ENCODE measurements at places on chromosomes 7 and 10. TPM values are rescaled to one million over a fixed set of nuclear protein-coding genes. Genes with fewer than 3 reads are reported as not detected.

DNA sequence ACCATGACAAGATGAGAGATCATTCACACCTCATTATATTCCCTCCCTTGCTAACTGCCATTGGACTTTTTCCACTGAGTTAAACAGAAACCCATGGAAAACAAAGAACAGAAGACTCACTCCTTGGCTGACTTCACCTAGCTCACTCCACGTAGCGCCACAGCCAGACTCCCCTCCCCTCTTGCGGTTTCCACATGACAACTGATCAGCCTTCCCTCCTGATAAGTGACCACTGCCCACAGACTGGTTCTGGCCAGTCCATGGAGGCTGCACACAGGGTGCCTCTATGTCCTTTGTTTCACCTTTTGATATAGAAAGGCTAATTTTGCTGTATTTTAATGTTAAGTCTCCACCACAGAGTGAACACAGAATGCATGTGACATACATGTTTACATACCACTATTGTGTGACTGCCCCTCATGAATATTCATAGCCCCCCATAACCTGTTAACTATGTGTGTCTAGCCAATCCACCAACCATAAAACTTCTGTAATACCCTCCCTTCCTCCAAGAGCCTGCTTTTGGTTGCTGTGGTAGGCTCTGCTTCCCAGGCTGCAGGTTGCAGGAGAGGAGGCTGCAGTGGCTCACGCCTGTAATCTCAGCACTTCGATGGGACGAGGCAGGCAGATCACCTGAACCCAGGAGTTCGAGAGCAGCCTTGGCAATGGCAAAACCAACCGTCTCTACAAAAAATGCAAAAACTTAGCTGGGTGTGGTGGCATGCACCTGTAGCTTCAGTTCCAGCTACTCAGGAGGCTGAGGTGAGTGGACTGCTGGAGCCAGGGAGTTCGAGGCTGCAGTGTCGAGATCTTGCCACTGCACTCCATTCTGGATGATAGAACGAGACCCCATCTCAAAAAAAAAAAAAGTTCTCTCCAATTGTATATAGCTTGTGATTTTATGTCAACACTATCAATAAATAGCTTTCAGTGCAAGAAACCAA, 10.0 kb upstream of the IFIT5 start:
- H3K27ac ChIP-seq: peak overlapping the region; percentile 49
- DNase-seq: peak; percentile 19
- H3K4me1 ChIP-seq: peaks cover 13% of the 10 kb centered on the region
- no peaks in the 10 kb centered on the region for H3K27me3 ChIP-seq

Gene MDH2
- total RNA-seq: 148 TPM

DNA sequence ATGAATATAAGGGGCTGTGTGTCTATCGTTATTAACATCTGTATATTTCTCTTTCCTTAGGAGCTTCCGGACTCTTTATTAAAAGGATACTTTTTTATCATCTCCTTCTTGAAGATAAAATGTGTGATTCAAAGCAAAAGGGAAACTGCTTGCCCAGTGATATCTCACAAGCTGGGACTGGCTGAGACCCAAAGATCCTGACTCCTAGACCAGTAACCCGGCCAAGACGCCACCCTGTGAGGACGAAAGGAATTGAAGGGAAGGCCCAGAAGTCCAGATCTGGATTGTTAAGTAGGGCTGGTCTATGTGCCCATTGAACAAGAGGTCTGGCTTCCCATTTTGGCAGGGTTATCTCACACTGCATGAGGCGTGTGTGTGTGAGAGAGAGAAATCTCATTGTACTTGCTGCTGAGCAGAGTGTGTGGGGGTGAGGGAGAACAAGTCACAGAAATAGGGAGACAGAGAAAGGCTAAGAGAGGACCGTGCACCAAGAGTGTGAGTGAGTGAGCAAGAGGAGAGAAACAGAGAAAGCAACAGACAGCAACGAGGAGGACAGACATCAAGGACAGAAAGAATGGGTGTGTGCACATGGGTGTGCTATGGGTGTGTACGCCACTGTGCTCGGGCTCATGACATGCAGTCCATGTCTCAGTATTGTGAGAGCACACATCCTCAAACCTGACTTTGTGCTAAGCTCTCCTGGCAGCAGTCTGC, 75.4 kb downstream of the PLXNA4 start:
- H3K4me1 ChIP-seq: peaks cover 6% of the 10 kb centered on the region
- no peak overlapping the region for H3K4me3 ChIP-seq
- no peak for DNase-seq
- peaks cover 2% of the 10 kb centered on the region for H3K27me3 ChIP-seq

Gene ELMO1
- 64.0 TPM for total RNA-seq

Gene CALHM3
- total RNA-seq: 0.45 TPM

DNA sequence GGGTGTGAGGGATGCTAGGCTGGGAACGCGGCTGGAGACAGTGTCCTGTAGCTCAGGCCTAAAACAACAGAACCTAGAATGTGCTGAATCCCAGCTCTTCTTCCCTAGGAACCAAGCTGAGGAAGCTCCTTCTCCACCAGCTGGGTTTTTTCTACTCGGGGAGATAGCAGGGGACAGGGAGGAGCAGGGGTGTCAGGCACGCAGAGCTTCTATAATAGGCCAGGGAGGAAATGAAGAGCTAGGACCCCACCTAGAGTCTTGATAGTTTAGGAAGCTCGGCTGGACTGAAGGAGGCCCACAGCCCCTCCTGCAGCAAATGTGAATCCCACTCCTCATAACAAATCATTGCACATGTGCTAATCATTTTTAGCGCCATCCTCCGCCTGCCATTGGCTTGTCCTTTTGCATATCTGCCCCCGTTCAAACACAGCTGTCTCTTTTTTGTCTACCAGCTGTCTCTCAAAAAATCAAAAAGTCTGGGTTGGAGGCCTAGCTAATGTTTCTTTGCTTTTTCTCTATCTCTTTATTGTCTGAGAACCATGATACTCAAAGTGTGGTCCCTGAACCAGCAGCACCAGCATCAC, 24.1 kb upstream of the FAM180A start:
- H3K4me1 ChIP-seq: peaks cover 2% of the 10 kb centered on the region
- H3K4me3 ChIP-seq: no peak overlapping the region
- H3K27ac ChIP-seq: no peak overlapping the region
- no peaks in the 10 kb centered on the region for H3K36me3 ChIP-seq

- H3K36me3 ChIP-seq: no peaks in the 10 kb centered on the region
- DNase-seq: no peak
- H3K4me1 ChIP-seq: peaks cover 50% of the 10 kb centered on the region
- H3K27ac ChIP-seq: peak overlapping the region; percentile 47
- H3K27me3 ChIP-seq: no peaks in the 10 kb centered on the region
These were observed 52.8 kb downstream of the PWWP2B start for GRCh38 chr10:132449811-132450181.

Gene RRP12
- 30.9 TPM for total RNA-seq

DNA sequence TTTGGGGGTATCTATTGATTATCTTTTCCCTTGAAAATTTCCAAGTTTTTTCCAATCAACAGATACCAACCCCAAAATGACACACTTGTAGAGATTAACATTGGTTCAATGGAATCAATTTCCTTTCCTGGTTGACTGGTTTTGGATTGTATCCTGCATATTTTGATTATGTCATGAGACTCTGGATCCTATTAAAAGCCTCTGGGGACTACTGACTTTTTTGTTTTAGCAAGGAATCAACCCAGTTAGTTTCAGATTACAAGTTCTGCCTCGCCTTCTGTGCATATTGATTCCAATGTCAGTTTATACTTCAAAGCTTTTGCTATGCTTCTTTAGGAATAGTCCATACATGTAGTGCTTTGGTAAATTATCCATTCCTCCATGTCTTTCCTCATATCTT, 29.2 kb downstream of the COPG2 start:
- H3K27ac ChIP-seq: no peak overlapping the region
- no peaks in the 10 kb centered on the region for H3K27me3 ChIP-seq
- H3K36me3 ChIP-seq: peaks cover 9% of the 10 kb centered on the region
- H3K4me3 ChIP-seq: no peak overlapping the region
- no peak for DNase-seq

Gene HOXA3
- not detected for total RNA-seq

Gene OR6B1
- not detected for total RNA-seq

GRCh38 chr10:91601212-91601611, 31.7 kb downstream of the PPP1R3C start:
- H3K36me3 ChIP-seq: no peaks in the 10 kb centered on the region
- no peaks in the 10 kb centered on the region for H3K4me1 ChIP-seq
- no peak overlapping the region for H3K4me3 ChIP-seq
- no peak overlapping the region for H3K27ac ChIP-seq
- DNase-seq: no peak

GRCh38 chr10:79941585-79942210, 7.2 kb downstream of the SFTPD start:
- DNase-seq: peak; percentile 16
- H3K4me1 ChIP-seq: peaks cover 7% of the 10 kb centered on the region
- peaks cover 1% of the 10 kb centered on the region for H3K27me3 ChIP-seq
- H3K27ac ChIP-seq: no peak overlapping the region
- H3K36me3 ChIP-seq: no peaks in the 10 kb centered on the region
